ENCODE measurements at places on chromosomes 5 and 9.

- no peak for DNase-seq
These were observed 90.1 kb downstream of the THBS4 start for GRCh38 chr5:80125022-80125961.

- peak; percentile 99 for DNase-seq
These were observed 15.9 kb upstream of the RPL26L1 start for GRCh38 chr5:172943283-172943841.

- DNase-seq: peak; percentile 90
These were observed 49.0 kb downstream of the NPR3 start for GRCh38 chr5:32760091-32760509.

DNA sequence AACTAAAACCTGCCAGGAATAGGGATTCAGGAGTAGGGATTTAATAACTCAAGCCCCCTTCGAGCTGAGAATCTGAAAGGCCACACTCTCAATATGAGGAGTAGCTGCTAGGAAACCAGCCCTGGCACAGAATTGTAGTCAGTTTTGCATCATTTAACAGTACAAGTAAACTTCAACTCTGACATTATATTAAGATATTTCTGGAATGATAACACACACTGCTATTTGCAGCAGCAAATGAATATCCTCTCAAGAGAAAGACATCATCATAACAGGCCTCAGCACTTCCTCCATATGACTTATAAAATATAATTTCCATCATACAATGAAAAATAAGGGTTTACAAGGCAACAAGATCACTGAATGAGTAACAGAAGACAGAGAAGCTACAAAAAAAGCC lies 138.2 kb upstream of the RFX3 start:
- DNase-seq: peak; percentile 17

DNA sequence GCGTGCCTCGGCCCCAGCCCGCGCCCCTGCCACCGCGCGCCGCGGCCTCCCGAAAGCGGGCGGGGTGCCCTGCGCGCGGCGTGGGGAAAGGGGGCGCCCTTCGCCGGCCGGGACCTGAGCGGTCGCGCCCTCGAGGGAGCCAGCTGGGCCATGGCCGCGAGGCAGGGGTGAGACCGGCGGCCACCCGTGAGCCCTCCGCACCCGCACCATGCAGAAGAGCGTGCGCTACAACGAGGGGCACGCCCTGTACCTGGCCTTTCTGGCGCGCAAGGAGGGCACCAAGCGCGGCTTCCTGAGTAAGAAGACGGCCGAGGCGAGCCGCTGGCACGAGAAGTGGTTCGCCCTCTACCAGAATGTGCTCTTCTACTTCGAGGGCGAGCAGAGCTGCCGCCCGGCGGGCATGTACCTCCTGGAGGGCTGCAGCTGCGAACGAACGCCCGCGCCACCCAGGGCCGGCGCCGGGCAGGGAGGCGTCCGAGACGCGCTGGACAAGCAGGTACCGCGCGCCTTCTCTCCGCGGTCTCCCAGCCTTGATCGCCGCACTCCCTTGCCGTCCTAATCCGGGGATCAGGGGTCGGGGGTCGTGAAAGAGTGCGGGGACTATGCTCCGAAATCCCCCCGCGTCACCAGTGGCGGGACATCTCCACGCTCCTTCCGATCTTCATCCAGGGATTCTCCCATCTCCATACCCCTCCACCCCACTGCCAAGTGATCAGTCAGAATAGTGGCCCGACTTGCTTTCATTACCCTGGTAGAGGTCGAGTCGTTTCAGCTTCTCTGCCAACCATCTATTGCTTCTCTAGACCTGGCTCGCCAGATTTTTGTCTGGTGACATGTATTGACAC lies 590 bp downstream of the RASGRF2 start:
- DNase-seq: peak; percentile 5

DNA sequence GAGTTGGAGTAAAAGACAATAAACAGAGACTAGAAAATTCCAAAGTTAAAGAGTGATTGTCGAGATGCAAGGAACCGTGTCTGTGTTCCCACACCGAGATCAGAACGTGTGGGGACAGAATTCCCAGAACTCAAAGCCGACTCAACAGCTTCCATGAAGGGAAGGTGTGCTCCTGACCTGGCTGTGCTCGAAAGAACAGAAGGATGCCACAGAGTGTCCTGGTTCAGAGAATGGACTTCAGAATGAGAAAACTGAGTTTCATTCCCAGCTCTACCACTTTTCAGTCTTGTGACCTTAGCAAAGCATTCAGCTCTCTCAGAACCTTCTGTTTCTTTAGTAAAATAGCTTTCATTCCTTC lies 420.0 kb upstream of the SLC30A5 start:
- DNase-seq: no peak

GRCh38 chr5:13278811-13279210 lies 665.7 kb downstream of the DNAH5 start:
- DNase-seq: no peak

DNA sequence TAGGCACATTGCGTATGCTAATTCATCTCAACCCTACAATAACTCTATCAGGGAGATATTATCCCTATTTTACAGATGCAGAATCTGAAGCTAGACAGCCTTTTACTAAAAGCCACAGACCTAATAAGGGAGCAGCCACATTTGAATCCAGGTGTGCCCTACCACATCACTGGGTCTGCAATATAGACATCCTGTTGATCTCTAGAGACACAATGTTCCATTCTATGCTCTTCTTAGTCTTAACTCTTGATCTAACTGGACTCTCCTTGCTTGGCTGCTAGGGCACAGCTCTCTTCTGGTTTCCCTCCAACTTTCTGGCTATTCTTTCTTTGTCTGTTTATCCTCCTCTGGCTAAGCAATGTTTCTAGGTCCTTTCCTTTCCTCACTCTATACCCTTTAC lies 1.4 kb upstream of the SPATA6L start:
- DNase-seq: no peak

DNA sequence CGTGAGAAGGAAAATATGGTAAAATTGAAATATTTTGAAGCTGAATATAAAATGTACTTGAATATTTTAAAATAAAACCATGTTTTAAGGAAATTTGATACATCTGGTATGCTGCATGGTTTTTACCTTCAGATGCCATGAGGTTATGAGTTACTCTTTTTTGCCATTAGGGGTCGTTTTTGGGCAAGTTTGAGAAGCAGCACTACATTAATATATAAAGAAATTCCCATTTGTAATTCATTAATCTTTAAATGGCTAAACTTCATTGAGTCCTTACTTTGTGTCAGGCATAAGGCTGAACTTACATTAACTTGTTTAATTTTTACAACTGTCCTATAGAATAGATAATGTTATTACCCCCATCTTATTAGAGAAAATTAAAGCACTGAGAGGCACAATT lies 152.3 kb downstream of the KDM4C start:
- peak; percentile 22 for DNase-seq

DNA sequence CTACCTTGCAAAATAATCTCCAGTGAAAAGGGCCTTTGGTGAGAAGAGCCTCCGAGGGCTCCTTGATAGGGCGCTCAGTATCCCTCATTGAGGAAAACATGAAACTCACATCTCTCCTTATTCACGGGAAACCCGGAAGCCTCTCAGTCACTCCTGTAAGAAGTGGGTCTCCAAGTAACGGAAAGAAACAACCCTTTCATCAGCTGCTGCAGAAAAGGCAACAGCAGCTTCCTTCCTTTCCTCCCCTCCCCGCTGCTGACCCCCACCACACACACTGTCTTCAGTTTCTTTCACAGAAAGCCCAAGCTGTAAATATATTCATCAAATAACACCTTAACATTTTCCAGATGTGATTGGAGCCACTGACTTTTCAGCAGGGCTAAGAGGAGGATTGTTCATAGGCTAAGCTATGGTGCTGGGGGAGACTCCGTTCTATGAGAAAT lies 81.4 kb downstream of the C9orf152 start:
- DNase-seq: peak; percentile 23

GRCh38 chr5:23507278-23507685 lies at the start of gene PRDM9:
PRDM9 (plus strand) TSS chr5:23507609; CDS start chr5:23509034, 1,425 bp downstream.
- DNase-seq: peak; percentile 62

DNA sequence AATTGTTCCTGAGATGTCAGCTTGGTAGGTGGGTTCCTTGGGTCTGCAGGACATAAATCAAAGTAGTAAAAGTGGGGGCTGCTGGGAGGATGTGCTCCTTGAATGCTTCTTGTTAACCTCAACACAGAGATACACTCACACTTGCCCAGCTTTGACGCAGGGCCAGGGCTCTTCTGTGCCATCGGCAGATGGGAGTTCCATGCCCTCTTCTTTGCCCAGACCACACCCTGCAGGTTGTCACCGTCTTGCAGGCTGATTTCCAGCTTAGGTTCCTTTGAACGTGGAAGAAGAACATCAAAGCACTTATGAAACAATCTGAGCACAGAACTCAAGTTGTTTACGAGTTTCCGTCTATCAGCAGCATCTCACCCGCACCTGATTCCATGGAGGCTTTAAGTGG lies 11.0 kb downstream of the DBH start:
- no peak for DNase-seq

- no peak for DNase-seq
These were observed 16.4 kb upstream of the ARL15 start for GRCh38 chr5:54326662-54327270.

DNA sequence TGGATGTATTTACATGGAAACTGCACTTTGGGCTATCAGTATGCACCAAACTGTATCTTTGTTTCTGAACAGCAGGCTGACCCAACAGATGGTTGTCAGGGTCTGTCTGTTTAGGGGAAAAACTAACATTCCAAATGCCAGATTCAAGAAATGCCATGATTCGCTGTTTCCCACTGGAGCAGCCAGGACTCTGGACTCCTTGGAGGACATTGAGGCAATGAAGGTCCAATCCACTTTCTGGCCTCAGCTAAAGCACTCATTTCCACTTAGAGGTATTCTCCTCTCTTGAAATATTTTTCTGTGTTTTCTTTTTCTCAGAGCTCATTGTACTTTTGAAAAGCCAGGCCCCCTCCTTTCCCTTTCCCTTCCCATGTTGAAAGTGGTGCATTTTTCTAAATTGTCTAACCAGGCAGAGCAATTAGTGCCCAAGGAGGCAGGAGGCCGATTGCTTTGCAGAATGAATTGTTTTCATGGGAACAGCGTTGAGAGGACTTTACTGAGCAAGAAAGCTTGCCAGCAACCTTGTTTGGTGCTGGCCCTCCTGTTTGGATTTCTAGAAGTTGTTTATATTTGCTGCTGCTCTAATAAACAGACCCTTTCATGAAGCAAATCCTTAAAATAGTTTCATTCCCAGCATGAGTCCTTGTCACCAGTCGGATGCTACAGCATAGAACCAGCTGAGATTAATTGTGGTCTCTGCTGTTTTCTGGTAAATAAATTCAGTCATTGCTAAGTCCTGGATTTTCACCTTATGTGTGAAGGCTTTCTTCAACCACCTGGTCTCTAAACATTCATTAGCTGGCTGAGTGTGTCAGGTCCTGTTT lies 132.8 kb upstream of the TAF11L2 start:
- DNase-seq: no peak

DNA sequence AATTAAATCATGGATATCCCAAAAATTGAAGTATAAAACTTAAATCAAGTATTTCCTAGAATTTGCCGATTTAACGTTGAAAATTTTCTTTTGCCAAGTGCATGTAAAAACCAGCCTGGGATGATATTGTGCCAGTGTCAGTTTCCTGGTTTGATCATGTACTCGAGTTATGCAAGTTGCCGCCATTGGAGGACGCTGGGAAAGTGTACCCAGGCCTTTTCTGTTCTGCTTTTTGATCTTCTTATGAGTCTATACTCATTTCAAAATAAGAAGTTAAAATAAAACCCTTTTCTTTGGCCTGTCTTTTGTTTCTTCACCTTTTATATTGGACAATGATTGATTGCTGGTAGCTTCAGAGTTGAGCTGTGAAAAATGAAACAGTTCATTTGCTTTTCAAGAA lies 93.1 kb upstream of the NFIL3 start:
- DNase-seq: no peak

DNA sequence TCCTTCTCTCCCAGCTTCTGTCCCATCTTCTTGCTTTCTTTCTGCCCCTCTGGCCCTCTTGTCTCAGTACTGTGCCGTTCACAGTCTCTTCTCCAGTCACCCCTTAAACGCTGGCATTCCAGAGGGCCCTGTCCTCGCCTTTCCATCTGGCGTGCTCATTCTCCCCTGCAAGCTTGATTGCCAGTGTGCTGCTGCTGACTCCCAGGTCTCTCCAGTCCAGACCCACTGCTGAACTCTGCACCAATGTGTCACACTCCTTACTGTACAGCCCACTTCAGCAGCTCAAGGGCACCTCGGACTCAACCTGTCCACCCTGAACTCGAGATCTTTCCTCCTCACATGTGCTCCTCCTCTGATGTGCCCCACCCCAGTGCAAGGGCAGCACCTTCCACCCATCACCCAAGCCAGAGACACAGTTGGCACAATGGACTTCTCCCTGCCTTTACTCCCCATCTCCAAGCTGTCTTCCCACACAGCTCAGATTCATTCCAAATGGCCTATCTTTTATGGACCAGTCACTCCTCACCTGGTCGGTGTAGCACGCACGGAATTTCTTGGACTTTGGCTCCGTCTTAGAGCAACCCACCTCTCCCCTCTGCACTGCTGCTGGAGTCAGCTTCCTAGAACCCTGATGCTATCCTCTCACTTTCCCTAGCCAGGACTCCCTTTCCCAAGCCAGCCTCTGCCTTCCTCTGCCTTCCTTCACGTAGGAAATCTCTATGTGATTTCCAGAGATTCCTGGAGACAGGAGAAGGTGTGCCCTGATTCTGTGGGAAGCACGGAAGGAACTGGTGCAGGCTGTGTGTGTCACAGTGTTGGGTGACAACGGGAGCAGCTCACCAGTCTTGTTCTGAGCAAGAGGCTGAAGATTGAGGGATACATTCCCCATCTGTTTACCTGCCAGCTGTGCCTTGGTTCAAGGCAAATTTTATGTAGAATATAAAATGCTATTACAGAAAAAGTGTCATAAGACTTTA lies 26.0 kb upstream of the SLC2A8 start:
- no peak for DNase-seq

DNA sequence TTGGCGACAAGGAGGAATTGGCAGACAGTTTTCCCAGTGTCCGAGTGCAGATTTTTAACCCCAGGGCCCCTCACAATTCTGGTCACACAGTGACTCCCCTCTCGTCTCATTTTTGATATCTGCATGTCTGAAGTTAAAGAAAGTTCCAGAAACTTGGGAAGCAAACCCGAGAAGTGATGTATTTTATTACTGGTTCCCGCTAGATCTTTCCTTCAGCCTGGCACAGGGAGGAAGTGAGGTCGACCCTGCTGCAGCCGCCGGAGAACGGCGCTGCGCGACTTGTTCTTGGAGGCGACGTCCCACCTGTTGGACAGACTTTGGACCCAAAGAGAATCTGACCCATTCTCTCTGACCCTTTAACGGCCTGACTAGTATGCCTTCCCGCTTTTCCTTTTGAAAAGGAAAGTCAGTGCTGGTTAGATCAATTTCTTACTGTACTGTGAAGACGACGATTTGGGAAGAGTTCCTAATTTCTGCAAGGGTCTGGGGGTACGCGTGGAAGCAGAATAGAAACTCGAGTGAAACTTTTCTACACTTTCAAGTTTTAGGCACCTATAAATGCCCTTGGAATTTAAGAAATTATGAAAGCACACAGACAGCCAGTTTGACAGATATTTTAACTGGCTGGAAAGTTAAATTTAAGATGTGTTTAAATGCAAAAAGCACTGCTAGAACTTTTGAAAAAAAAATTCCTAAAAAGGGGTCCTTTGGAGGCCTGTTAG lies 744 bp downstream of the OTULIN start:
- DNase-seq: peak; percentile 11

- DNase-seq: peak; percentile 66
These were observed at the start of gene SHC3 for GRCh38 chr9:89177944-89178829. SHC3 (minus strand) TSS chr9:89178818; CDS start chr9:89178460, 358 bp downstream.
